GM23338 (cell line): ENCODE measurements at places on chromosomes 5 and 9. TPM values are rescaled to one million over a fixed set of nuclear protein-coding genes. Genes with fewer than 3 reads are reported as not detected.
A peak's percentile ranks its signal among the peaks of the same experiment; 100 is the strongest.

The SPOCK1 gene
- 10.5 and 17.2 TPM in 2 replicates for total RNA-seq

The DDX4 gene
- total RNA-seq, result 0.83 TPM in 1 of 2 replicates, not detected in the other

The TAF1L gene
- 0.04 and 0.07 TPM in 2 replicates for total RNA-seq

GRCh38 chr5:51404255-51404654 lies 21.0 kb downstream of the ISL1 start:
- H3K36me3 ChIP-seq, result no peaks in the 10 kb centered on the region
- no peak overlapping the region for H3K27ac ChIP-seq

- H3K4me3 ChIP-seq, result no peak overlapping the region
- H3K4me1 ChIP-seq, result no peaks in the 10 kb centered on the region
- H3K27me3 ChIP-seq, result no peaks in the 10 kb centered on the region
- H3K36me3 ChIP-seq, result no peaks in the 10 kb centered on the region
These were observed 308.5 kb downstream of the PLK2 start for GRCh38 chr5:58151414-58151813.

- no peaks in the 10 kb centered on the region for H3K27me3 ChIP-seq
- H3K36me3 ChIP-seq, result no peaks in the 10 kb centered on the region
- DNase-seq, result no peak
- no peaks in the 10 kb centered on the region for H3K4me1 ChIP-seq
These were observed 46.9 kb downstream of the RAB14 start for GRCh38 chr9:121154782-121155181.

- H3K4me1 ChIP-seq, result no peaks in the 10 kb centered on the region
- H3K36me3 ChIP-seq, result no peaks in the 10 kb centered on the region
- H3K27me3 ChIP-seq, result no peaks in the 10 kb centered on the region
- H3K27ac ChIP-seq, result no peak overlapping the region
- H3K4me3 ChIP-seq, result no peak overlapping the region
- DNase-seq, result no peak
These were observed 10.3 kb downstream of the ITGA2 start for GRCh38 chr5:52999344-52999949.

DNA sequence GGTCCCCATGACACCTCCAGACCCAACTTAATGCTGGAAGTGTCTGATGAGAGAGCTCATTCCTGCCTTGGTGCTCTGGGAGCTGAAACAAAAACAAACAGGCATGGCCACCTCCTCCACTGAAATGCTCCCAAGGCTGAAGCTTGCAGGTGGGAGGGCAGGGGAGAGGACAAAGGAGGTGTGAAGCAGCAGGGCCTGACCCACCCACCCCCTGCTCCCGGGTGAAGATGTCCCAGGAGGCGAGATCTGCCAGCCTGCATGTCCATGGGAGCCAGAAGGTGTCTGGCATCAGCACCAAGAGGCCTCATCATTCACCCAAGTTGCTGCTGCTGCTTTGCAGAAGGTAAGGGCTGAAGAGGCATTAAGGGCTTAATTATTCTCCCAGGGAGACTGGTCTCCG lies 4.2 kb upstream of the CCIN start:
- DNase-seq, result no peak
- H3K36me3 ChIP-seq, result no peaks in the 10 kb centered on the region
- H3K27me3 ChIP-seq, result no peaks in the 10 kb centered on the region
- H3K27ac ChIP-seq, result no peak overlapping the region
- H3K4me3 ChIP-seq, result no peak overlapping the region

DNA sequence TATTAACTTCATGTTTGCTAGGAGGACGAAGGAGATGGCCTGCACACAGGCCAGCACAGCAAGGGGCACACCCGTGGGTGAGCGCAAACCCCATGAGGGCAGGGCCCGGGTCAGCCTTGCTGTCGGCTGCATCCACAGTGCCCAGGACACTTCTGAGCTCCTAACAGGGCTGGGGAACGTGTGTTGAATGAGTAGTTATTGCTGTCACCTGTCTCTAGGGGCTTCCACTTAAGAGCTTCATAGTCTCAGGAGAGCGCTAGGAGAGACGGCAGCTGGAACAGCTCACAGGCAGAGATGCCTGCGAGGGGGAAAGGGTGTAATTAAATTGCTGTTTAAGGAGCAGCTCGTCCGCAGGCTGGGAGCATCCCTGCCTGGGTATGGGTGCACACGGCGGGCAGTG lies 91.4 kb upstream of the NEURL1B start:
- no peaks in the 10 kb centered on the region for H3K27me3 ChIP-seq
- no peak overlapping the region for H3K4me3 ChIP-seq
- H3K4me1 ChIP-seq, result no peaks in the 10 kb centered on the region
- H3K36me3 ChIP-seq, result no peaks in the 10 kb centered on the region

- 0 out of 2 replicates have a peak, but pooled peaks cover 3% of the 10 kb centered on the region for H3K36me3 ChIP-seq
- no peaks in the 10 kb centered on the region for H3K4me1 ChIP-seq
- H3K27ac ChIP-seq, result no peak overlapping the region
These were observed 661.2 kb upstream of the SEMA6A start for GRCh38 chr5:117235786-117236185.

DNA sequence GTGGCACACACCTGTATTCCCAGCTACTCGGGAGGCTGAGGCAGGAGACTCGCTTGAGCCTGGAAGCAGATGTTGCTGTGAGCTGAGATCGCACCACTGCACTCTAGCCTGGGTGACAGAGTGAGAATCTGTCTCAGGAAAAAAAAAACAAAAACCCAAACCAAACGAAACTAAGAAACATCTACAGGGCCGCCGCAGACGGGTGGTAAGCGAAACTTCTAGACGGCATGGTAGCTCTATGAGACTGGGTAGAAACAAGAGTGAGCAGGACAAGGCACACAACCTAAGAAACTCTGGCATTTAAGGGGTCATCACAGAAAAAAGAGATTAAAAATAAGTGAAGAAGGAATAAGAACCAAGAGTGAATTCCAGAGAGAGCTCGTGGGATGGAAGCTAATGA lies 454.8 kb upstream of the KLF4 start:
- H3K4me3 ChIP-seq, result no peak overlapping the region
- no peak overlapping the region for H3K27ac ChIP-seq
- no peak for DNase-seq

- no peak overlapping the region for H3K4me3 ChIP-seq
- no peak overlapping the region for H3K27ac ChIP-seq
- no peaks in the 10 kb centered on the region; the same call in 1 of the 2 replicates for H3K4me1 ChIP-seq
- no peak for DNase-seq
These were observed 161.1 kb downstream of the GLIS3 start for GRCh38 chr9:4138781-4139180.

DNA sequence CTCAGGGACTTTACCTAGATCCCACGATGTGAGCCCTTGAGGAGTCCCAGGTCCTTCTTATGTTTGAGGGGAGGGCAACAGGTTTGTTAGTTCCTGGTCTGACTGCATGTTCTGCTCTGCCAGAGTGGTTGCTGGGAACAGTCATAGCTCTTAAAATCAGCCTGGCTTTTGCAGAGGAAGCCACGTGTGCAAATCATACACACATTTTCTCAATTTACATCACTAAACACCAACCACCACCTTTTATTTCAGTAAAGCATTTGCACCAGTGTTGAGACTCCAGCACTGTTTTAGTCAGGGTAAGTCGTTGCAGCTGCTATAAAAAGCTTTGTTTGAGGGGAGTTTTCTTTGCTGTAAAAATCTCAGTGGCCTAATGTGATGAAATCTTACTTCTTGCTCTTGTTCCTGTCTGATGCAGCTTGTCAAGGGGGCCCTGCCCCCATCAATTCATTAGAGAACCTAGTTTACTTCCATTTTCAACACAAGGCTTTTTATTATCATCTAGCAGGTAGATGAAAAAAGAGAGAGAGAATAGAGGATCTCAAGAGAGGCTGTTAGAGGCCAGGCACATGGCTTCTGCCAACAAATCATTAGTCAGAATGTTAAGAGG lies 70.3 kb upstream of the VCAN start:
- H3K27me3 ChIP-seq, result no peaks in the 10 kb centered on the region
- DNase-seq, result peak; percentile 16
- no peaks in the 10 kb centered on the region for H3K36me3 ChIP-seq
- H3K4me1 ChIP-seq, result peaks cover 21% of the 10 kb centered on the region

GRCh38 chr9:93674580-93675335 lies 98.4 kb downstream of the PHF2 start:
- no peaks in the 10 kb centered on the region for H3K36me3 ChIP-seq
- no peak for DNase-seq
- H3K4me1 ChIP-seq, result no peaks in the 10 kb centered on the region
- H3K4me3 ChIP-seq, result no peak overlapping the region
- no peak overlapping the region for H3K27ac ChIP-seq

- H3K4me3 ChIP-seq, result no peak overlapping the region
- no peak overlapping the region for H3K27ac ChIP-seq
- no peak for DNase-seq
- peaks cover 7% of the 10 kb centered on the region; the same call in 1 of the 2 replicates for H3K4me1 ChIP-seq
- H3K27me3 ChIP-seq, result no peaks in the 10 kb centered on the region
These were observed 352.7 kb downstream of the ZNF608 start for GRCh38 chr5:124393584-124394379.

- no peaks in the 10 kb centered on the region for H3K27me3 ChIP-seq
- no peaks in the 10 kb centered on the region for H3K4me1 ChIP-seq
- H3K27ac ChIP-seq, result no peak overlapping the region
- H3K4me3 ChIP-seq, result no peak overlapping the region
- H3K36me3 ChIP-seq, result no peaks in the 10 kb centered on the region
These were observed 69.8 kb upstream of the CNTLN start for GRCh38 chr9:17065062-17065461.

- H3K36me3 ChIP-seq, result no peaks in the 10 kb centered on the region
- H3K4me3 ChIP-seq, result no peak overlapping the region
- H3K27ac ChIP-seq, result no peak overlapping the region
- DNase-seq, result no peak
These were observed 43.3 kb upstream of the ALDOB start for GRCh38 chr9:101478906-101479305.

DNA sequence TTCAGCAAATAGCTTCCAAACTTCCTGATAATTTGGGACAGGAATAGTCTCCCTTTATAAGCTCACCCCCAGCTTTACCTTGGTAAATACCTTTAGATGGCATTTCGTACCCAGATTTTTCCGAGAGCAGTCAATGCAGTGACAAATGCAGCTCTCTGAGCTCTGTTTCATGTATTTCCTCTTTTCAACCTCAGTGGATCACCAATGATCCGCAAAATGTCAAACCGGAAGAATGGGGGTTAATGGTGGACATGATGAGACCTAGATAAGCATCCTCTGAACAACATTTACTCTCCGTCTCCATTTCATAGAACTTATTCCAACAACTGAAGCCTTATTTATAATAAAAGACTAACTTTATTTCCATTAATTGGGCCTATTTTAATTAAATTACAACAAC lies 227.3 kb downstream of the MCTP1 start:
- no peak for DNase-seq
- peaks cover 9% of the 10 kb centered on the region; the same call in 1 of the 2 replicates for H3K4me1 ChIP-seq
- H3K36me3 ChIP-seq, result no peaks in the 10 kb centered on the region
- no peak overlapping the region for H3K27ac ChIP-seq
